ENCODE measurements at places on chromosomes 6 and 20. TPM values are rescaled to one million over a fixed set of nuclear protein-coding genes. Genes with fewer than 3 reads are reported as not detected.

DNA sequence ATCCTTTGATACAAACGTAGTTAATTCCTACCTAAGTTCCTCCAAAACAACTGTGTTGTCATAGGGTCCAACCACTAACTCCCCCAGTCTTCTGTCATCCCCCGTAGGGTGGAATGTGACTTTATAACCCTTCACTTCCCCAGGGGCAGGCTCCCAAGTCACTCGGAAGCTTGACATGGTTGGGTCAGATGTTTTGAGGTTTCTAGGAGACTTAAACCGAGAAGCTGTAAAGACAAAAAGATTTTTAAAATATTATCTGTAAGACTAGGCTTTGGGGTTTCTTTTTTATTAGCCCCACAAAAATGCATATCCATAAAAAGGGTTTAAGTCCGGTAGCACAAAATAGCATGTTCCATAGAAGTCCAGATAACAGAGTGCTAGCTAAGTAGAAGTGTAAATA lies 50.2 kb downstream of the COL12A1 start:
- no peak for DNase-seq

DNA sequence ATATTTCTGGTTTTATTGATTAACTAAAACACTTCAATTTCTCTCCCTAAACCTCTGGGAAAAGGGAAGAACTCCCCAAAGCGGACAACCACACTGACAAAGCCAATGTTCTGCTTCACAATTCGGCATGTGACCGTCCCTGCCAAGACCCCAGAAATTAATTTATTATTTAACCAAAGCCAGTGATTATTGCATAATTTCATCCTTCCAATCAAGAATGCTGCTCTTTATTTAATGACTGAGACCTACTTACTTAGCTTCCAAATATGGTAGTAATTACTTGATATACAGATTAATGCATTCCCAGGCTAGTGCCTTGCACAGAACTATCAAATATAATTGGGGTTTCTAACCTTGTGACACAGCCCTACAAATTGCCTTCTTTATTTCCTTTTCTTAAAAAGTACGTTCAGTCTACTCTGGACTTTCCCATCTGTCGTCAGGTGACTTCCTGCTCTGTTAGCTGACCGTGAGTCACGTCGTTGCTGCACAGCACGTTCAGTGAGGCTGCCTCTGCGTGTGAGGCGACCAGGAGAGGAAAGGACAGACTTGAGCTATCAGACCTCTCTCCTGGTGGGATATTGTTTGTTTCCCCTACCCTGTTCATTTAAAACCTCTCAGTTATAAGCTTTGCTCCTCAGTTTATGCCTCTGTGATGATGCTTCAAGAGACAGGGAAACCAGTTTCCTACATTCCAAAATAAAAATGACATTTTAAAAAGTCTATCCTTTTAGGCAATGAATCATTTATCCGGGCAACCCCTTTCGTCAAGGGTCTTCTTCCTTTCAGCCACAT lies 55.7 kb upstream of the TNFAIP3 start:
- peak; percentile 93 for DNase-seq

- peak; percentile 37 for DNase-seq
Measured at GRCh38 chr20:45823949-45824835, 2.9 kb downstream of the TNNC2 start.

- DNase-seq, result peak; percentile 47
Measured at GRCh38 chr6:127550403-127550802, 26.6 kb upstream of the C6orf58 start.

DNA sequence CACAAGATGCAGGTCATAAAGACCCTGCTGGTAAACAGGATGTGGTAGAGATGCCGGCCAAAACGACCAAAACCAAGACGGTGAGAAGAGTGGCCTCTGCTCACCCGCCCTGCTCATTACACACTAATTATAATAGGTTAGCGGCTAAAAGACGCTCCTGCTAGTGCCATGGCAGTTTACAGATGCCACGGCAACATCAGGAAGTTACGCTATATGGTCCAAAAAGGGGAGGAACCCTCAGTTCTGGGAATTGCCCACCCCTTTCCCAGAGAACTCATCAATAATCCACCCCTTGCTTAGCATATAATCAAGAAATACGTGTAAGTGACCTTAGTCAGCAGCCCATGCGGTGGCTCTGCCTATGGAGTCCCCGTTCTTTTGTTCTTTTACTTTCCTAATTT lies 17.6 kb downstream of the BHLHE23 start:
- DNase-seq, result no peak

DNA sequence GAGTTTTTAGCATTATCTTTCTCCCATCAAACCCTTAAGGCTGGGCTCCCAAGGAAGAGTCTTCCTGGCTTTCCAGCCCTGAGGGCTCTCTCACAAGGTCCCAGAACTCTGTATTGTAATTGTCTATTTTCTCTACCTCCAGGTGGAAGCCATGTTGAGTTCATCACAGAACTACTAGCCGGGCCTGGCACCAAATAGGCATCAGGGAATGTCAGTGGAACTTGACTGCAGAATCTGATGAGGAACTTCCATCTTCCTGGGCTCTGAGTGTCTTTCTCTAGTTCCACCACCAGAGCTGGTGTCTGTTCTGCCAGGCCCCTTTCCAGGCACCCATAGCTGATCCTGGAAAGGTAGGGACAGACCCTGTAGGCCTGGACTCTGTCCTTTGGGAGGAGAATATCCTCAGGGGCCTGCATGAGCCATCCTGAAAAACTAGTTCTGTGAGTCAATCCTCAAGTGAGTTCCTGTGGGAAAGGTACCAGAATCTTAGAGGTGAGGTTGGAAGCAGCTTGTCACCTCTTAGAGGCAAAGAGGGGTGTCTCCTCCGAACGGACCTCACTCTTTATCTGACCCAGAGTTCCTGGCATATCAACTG lies 11.1 kb upstream of the TOP1 start:
- DNase-seq, result peak; percentile 79

- DNase-seq, result no peak
Measured at GRCh38 chr20:3714092-3714491, 1.7 kb upstream of the SIGLEC1 start.

DNA sequence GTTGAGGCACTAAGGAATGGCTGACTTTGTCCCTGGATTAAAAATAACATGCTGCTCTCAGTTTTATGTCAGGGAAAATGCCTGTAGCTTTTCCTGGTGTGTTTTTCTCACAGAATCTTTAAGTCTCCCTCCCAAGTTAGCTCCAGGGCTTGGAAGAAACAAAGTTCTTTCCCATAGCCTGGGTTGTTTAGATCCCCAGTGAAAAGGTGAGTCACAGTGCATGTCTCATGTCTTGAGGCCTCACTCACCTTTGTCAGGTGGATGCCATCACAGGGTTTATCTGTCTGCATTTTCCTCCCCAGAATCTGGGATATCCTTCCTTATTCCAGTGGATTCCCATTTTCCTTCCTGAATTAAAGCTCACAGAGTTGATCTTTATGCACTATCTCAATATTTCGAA lies 722.4 kb downstream of the GRIK2 start:
- peak; percentile 12 for DNase-seq

DNA sequence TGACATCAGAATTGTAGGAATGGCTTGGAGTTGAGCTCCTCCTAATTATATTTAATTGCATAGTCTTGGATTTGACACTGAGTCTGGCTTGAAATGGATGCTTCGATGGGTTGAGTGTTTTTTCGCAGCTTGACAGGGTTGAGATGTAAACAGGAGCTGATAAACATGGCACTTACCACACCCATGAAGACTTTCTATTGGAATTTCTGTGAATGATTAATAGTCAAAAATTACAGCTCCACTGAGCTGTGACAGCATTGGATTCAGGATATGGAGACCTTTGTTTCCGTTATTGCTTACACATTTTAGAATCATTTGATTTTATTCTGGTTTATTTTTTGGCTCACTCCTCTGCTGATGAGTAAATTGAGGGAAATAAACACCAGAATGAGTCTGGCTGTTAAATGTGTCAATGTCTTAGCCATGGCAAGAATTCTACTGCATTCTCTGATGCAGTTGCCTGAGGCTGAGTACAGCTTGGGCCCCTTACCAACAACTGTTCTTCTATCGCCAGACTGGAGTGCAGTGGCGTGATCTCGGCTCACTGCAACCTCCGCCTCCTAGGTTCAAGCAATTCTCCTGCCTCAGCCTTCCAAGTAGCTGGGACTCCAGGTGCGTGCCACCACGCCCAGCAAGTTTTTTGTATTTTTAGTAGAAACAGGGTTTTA lies 128.1 kb upstream of the DOK5 start:
- DNase-seq, result no peak

DNA sequence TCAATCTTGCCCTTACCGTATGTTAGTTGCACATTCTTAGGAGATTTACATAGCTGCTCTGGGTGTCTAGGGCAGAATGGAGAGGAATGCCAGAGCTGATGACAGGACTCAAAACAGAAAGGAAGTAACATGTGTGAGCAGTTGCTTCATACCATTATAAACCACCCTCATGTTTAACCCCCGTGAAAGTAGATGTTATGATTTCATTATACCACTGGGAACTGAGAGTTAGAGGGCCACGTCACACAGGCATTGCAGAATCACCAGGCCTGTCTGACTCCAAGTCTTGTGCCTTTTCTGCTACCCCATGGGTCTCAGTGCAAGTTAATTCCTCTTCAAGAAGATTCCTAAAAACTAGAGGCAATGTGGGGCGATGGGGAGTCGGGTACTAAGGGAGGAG lies 23.5 kb upstream of the SIM1 start:
- DNase-seq, result no peak

- no peak for DNase-seq
Measured at GRCh38 chr20:57751411-57751810, 41.6 kb upstream of the PMEPA1 start.

DNA sequence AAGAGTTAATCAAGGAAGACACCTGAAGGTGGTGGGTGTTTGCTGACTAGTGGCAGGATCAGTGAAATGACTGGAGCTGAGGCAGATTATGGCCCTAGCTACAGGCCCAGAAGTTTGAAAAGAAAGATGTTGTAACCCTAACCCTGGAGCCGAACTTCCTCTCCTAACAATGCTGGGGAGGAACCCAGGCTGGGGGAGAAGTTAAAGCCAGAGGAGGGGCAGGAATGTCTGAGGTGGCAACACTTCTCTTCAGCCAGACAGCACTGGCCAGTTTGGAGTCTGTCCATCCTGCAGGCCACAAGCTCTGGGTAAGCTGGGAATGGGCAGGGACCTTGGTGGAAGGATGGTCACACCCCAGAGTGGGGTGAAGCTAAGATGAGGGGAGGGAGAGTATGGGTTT lies at the start of gene LST1:
Gene LST1, plus strand, starts transcription at position 270 of the 400 bp plus-strand sequence. CDS start 1,023 bp downstream, outside the sequence.
- no peak for DNase-seq

DNA sequence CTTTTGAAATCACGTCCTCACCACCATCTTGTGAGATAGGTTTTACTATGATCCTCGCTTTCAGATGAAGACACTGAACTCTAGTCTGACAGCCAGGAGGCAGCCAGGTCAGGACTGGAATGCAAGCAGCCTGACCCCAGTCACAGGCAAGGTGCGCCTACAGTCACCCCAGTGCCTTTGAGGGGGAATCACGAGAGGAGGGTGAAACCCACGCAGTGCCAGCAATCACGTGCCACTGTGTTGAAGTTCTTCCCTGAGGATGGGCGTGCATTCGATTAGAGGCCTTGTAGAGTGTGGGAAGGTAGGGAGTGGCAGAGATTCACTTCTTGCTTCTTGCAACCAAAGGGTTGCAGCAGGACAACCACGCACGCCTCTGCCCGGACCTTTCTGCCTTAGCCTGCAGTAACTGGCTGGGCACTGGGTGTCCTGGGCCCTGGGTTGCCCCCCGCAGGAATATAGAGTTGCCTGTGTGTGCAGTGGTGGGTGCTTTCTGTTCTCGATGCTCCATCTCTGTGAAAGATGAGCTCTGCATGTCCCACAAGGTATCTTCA lies 33.7 kb upstream of the IRF4 start:
- no peak for DNase-seq

Gene AKAP7
- 0.99 TPM for polyA plus RNA-seq

Gene C6orf58
- polyA plus RNA-seq, result not detected

DNA sequence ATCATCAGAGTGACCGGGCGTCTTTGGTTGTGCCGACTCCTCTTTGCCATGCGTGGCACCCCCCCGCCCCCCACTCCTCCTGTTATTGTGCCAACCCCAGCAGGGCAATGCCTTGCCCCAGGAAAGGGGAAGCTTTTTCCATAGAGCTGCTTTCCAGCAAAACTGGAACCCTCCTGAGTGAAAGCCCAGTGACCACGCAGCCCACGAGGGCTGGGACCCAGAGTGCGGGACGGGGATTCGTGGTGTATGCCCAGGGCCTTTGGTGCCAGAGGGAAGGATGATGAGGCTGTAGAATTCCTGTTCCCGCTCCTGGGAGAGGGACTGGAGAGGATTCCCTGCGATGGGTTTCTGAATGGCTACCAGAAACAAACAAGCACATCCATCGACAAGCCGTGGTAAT lies 116.8 kb upstream of the BACH2 start:
- no peak for DNase-seq

DNA sequence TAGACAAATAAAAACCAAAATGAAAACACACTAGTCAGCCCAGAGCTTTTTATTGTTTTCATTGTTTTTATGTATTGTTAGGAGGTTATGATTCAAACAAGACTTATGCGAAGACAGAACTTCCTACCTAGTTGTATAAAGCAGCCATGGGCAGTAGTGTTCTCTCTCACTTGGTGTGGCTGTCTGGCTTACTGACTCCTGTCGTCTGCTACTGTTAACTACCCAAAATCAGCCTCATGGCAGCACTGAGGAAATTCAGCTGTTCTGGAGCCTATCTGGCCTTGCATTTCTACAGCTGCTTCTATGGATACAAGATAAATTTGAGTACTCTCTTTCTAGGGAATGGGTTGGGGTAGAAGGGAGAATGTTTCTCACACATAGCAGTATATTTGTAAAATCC lies 20.4 kb downstream of the VTA1 start:
- DNase-seq, result no peak

Gene RRAGD
- polyA plus RNA-seq, result 0.20 TPM

DNA sequence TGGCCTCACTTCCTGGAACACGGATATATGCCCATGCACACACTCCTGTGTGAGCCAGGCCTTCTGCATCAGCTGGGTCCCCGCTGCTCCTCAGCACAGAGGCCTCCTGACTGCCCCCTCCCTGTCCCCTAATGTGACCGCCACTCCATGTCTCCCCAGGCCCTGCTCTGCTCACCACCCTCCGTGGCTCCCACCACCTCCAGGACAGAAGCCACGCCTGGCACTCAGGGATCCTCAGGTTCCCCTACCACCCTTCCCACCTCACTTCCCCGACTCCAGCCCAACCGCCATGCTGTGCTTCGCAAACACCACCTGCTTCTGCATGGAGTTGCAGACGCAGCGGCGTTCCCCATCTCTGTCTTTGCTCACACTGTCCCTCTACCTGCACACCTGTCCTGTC lies 4.3 kb upstream of the SRC start:
- DNase-seq, result no peak

Gene ACTL10
- 0.79 TPM for polyA plus RNA-seq

Gene UNC93A
- polyA plus RNA-seq, result not detected

- DNase-seq, result no peak
Measured at GRCh38 chr6:169417101-169417500, 163.5 kb upstream of the THBS2 start.

Gene SEL1L2
- polyA plus RNA-seq, result not detected

Data from mammary epithelial cell (primary cell).